ENCODE measurements at places on chromosomes 16 and 17. TPM values are rescaled to one million over a fixed set of nuclear protein-coding genes. Genes with fewer than 3 reads are reported as not detected.

ITGB4 gene
- 0.48 TPM for polyA plus RNA-seq

PLA2G10 gene
- 0.24 TPM for polyA plus RNA-seq

SLC6A4 gene
- 0.13 TPM for polyA plus RNA-seq

CARD14 gene
- not detected for polyA plus RNA-seq

ELMO3 gene
- 0.35 TPM for polyA plus RNA-seq

CRHR1 gene
- not detected for polyA plus RNA-seq

CDRT15 gene
- not detected for polyA plus RNA-seq

TNFSF12 gene
- polyA plus RNA-seq: 45.1 TPM

NOG gene
- polyA plus RNA-seq: 1.3 TPM

CX3CL1 gene
- not detected for polyA plus RNA-seq
